ENCODE measurements at places on chromosomes 1 and 21.

DNA sequence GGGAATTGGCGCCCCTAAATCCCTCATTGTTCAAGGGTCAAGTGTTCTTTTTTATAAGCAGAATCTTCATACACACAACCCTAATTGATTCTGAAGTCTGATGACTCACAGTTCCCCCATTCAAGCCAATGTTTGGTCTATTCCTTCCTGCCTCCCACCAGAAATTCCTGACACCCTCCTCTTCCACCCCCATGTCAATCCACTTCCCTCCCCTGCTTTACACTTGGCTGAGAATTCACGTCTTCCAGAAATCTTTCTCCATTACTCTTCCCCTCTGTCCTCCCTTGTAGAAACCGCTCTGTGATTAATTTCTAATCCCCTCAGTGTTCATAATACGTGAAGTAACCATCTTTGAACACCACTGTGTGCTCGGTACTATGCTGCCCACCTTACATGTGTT is 76.2 kb upstream of the CD34 start:
- DNase-seq = no peak

GRCh38 chr21:45846373-45847160 is 135.0 kb upstream of the COL6A1 start:
- DNase-seq = peak; percentile 22

- no peak for DNase-seq
These were observed 1.0 kb downstream of the C1orf198 start for GRCh38 chr1:230867101-230867902.

DNA sequence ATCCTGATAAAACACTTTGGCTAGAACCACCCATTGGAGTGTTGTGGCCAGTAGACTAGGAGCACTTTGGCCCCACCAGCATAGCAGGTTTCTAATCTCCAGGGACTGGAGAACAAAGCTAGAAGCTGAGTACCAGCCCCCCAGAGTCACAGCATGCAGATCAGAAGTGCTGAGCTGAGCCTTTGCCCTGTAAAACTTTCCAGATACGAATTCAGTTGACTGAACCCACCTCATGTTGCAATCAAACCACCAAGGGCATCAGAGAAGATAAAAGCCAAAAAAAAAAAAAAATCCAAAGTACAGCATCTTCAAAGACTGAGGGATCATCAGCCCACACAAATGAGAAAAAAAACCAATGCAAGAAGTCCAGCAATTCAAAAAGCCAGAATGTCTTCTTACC is 8.7 kb upstream of the CD53 start:
- DNase-seq = no peak

GRCh38 chr1:243628476-243628907 is 221.6 kb downstream of the AKT3 start:
- DNase-seq = no peak

GRCh38 chr1:44313265-44313918 is 41.7 kb downstream of the ERI3 start:
- DNase-seq = no peak

Data from tibial nerve (tissue), 4 donors.